ENCODE measurements at places on chromosomes 3 and 15.
A peak's percentile ranks its signal among the peaks of the same experiment; 100 is the strongest.

GRCh38 chr3:184186184-184186901, at the start of gene ABCF3:
Gene ABCF3, plus strand, starts transcription at chr3:184186199. Its CDS starts 9 bp downstream, at chr3:184186208.
- no peak for DNase-seq

GRCh38 chr15:59688423-59688781, 718 bp downstream of the BNIP2 start:
- DNase-seq = peak; percentile 65

DNA sequence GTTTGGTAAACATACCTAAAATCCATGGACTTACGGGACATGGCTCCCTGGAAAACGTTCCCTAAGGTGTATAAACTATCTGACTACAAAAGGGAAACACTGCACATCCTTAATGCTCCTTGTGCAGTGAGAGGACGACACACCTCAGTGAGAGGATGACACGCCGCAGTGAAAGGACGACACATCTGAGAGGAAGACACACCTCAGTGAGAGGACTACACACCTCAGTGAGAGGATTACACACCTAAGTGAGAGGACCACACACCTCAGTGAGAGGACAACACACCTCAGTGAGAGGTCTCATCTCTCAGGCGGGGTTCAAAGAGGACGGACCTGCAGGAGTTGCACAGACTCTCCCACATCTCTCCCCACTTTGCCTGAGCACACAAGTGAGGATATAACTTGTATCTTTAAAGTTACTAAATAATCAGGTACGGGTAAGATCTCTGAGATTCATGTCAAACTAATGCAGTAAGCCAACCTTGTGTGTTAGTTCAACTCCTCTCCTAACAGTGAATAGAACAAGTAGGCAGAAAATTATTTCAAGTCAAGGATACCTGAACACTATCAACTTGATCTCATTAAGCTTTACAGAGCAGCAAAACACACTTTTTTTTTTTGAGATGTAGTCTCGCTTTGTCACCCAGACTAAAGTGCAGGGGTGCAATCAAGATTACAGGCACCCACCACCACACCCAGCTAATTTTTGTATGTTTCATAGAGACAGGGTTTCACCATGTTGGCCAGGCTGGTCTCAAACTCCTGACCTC, 32.1 kb downstream of the HERC2 start:
- no peak for DNase-seq

GRCh38 chr3:64039332-64039731, 16.0 kb upstream of the PSMD6 start:
- no peak for DNase-seq

- DNase-seq = no peak
Measured at GRCh38 chr15:81506071-81506470, 132.1 kb upstream of the TMC3 start.

GRCh38 chr15:23532024-23532423, 33.5 kb upstream of the MKRN3 start:
- DNase-seq = no peak

DNA sequence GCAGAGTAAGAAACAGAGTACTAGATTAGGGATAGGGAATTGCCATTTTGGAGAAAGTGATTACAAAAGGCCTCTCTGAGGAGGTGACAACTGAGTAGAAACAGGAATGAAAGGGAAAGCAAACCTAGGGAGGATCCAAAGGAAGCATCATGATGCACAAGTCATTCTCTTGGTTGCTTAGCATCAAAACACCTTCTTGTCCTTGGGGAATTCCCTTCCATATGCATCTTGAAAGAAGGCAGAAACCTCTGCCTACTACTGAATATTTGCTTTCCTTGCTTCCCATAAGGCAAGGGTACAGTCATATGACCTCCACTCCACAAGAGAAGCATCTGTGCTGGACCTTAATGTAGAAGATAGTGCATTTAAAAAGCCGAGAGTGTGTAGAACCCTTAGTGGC, 24.1 kb downstream of the GABPB1 start:
- DNase-seq = no peak

- peak; percentile 21 for DNase-seq
Measured at GRCh38 chr15:99485153-99485961, 80.4 kb upstream of the MEF2A start.

DNA sequence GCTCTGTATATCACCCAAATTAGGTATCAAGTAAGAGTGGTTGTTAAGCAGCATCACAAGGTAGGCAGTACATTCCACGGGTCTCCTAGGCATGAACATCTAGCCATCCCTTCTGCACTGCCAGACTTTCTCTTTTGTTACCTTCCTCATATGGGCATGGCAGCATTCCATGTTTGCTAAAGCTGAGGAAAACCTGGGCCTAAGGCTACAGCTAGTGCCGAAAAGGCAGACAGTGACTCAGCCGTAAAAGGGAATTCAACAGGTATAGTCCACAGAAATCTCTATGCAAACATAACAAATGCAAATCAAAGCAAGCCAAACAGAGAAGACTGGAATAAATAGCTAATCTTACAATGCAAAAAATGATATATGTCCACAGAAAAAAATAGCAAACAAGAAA, 645.4 kb downstream of the ZBBX start:
- DNase-seq = no peak

DNA sequence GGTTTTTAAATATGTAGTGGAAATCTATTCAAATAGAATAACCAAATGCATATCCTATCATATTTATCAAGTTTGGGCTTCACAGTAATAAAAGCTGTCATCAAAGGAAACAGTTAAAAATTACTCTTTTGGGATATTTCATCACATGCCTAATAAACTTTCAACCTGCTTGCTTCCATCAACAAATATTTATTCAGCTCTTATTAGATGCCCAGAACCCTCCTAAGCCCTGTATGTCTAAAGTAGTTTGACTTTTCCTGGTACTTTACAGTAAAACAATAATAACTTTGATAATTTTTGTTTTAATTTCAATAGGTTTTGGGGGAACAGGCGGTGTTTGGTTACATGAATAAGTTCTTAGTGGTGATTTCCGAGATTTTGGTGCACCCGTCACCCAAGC, 37.5 kb upstream of the RARB start:
- DNase-seq = no peak

- no peak for DNase-seq
Measured at GRCh38 chr3:41436983-41437382, 237.7 kb downstream of the CTNNB1 start.

GRCh38 chr3:61638741-61639140, 77.4 kb downstream of the PTPRG start:
- no peak for DNase-seq

DNA sequence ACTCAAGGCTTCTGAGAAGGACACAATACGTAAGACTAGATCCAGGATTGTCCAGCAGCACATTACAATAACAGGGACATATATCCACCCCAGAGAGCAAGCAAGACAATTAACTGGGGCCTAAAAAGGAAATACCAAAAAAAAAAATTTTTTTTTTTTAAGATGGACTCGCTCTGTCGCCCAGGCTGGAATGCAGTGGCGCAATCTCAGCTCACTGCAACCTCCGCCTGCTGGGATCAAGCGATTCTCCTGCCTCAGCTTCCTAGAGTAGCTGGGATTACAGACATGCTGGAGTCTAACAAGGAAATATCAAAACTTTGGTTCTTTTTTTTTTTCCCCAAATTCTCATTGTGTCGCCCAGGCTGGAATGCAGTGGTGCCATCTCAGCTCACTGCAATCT, 28.8 kb upstream of the IMPDH2 start:
- DNase-seq = no peak

DNA sequence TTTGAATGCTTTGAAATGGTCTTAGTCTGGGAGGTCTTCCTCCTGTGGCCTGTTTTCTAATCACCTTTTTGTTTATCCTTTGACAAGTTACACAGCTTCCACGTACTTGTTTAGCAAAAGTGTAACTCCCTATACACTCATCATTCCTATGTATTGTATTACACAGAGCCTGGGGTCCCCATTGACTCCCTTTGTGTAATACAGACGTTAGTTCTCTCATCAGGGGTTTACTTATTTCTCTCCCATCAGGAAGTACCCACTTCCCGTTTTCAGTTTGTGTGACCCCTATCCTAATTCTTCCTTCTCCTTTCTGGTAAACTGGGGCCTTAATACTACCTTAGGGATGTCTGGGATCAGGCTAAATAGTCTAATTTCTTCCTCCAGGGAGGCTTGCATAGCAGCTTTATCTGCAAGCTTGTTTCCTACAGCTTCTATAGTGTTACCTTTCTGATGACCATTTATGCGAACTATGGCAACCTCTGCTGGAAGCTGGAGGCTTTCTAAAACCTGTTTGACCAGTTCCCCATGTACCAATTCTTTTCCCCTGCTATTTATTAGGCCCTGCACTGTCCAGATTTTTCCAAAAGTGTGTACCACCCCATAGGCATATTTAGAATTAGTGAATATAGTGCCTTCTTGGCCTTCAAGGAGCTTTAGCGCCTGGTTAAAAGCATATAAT, 22.4 kb downstream of the ARL8B start:
- DNase-seq = peak; percentile 60

DNA sequence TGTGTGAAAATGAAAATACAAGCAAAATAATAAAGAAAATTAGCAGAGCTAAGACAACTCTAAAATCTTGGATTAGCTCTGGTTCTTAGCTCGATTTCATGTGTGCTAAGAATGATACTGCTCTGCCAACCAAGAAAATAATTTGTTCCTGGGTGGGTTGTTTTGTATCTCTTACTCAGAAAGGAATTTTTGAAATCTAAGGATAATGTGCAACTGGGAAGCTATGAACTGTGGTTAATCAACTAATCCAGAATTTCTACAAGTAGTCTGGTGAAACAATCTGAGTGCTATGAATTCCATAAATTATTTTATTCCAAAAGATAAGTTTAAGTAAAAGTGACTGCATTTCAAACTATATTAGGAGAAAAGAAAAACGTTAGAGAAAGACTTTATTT, 92.0 kb downstream of the TFDP2 start:
- no peak for DNase-seq

DNA sequence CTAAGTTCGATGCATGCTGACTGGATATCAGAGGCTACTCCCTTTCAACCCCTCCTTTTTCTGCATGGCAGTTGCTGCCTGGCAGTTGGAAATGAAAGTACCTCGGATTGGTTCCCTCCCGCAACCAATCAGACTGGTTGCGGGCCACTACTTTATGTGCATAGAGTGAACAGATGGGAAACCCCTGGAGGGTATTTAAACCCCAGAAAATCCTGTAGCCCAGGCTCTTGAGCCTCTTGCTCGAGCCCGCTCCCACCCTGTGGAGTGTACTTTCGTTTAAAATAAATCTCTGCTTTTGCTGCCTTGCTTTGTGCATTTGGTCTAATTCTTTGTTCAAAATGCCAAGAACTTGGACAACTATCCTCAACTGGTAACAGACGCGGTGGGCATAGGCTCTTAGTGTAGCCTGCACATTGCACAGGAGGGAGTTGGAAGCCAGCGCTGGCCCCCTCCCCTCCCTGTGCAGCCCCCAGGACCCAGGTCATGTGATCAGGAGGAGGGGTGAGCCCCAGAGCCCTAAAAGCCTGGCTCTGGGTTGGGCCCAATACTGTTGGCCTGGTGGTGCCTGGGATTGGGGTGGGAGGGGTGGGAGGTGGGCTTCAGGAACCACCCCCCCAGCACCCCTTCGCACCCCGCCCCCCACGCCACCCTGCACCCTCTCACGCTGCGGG, 26.8 kb downstream of the RHCG start:
- DNase-seq = no peak

DNA sequence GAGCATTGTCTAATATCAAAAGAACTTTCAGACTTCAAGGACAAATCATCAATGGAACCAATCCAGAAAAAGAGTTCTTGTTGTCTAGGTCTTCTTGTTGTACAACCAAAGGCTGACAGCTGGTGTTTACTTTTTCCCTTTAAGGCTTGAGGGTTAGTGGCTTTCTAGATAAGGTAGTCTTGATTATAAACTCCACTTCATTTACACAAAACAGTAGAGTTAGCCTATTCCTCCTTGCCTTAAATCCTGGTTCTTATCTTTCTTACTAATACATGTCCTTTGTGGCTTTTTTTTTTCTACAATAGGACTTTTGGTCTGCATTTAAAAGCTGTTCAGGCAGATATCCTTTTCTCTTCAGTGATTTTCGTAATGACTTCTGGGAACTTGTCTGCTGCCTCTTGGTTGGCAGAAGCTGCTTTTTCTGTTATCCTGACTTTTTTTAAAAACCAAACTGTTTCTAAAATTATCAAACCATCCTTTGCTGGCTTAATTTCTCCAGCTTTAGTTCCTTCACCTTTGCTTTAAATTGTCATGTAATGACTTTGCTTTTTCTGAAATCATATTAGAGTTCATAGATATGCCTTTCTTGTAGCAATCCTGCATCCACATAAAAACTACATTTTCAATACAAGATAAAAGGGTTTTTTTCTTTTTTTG, 44.8 kb downstream of the STRIT1 start:
- no peak for DNase-seq

DNA sequence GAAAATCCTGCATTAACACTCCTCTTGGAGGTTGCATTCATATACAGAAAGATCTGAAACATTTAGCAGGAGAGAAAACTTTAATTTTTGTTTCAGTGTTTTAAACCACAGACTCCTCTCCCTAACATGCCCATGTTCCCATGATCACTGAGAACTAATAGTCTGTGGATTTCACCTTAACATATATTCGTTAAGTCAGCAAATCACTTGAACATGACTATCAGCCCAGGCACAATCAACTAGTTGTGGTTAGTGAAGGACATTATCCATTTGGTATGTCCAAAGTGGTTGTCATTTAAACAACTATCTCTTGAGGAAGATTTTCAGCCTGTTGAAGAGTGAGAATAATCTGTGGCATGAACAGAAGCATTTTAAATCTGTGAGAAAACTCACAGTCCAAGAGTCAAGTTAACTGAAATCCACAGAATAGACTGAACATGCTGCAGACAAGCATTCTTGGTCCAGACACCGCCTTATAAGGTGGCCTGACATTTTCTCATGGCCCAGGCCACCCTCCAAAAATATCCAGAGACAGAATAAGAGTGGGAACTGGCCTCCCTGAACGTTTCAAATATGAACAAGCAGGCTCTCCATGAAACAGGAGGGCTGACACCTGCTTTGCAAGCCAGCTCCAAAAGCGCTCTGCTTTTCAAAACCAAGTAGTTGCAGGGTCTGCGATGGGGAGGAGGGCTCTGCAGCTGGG, 39.9 kb upstream of the ADCY5 start:
- no peak for DNase-seq

DNA sequence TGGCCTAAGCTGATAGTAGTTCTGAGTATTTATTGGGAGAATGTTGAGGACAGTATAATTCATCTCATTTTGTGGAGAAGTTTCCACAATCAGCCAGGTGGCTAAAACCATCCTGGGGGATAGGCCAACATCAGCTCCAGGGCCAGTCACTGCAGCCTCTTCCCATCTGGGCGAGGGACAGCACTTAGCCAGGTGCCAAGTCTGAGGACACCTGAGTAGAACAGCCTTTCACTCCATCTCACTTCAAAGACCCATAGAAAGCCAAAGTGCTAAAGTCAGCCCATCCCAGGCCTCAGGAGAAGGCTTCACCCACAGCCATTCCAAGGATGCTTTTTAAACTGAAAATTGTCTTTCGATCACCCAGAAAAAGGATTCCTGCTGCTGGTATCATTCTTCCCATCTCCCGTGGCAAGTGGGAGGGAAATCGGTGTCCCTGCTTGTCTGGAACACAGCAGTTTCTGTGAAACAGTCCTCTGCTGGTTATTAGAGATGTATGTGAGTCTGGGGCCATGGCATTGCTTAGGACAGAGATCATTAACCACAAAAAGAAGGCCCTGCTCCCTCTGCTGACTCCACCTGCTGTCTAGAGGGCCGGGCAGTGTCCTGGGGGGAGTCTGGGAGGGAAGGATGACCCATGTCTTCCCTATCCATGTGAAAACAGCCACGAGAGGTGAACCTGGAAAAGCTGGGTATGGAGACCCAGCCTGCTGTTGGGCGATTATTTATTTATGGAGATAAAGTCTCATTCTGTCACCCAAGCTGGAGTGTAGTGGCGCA, 9.6 kb downstream of the CALML4 start:
- no peak for DNase-seq
